ENCODE measurements at places on chromosomes 13 and 19. TPM values are rescaled to one million over a fixed set of nuclear protein-coding genes. Genes with fewer than 3 reads are reported as not detected.
A peak's percentile ranks its signal among the peaks of the same experiment; 100 is the strongest.

DNA sequence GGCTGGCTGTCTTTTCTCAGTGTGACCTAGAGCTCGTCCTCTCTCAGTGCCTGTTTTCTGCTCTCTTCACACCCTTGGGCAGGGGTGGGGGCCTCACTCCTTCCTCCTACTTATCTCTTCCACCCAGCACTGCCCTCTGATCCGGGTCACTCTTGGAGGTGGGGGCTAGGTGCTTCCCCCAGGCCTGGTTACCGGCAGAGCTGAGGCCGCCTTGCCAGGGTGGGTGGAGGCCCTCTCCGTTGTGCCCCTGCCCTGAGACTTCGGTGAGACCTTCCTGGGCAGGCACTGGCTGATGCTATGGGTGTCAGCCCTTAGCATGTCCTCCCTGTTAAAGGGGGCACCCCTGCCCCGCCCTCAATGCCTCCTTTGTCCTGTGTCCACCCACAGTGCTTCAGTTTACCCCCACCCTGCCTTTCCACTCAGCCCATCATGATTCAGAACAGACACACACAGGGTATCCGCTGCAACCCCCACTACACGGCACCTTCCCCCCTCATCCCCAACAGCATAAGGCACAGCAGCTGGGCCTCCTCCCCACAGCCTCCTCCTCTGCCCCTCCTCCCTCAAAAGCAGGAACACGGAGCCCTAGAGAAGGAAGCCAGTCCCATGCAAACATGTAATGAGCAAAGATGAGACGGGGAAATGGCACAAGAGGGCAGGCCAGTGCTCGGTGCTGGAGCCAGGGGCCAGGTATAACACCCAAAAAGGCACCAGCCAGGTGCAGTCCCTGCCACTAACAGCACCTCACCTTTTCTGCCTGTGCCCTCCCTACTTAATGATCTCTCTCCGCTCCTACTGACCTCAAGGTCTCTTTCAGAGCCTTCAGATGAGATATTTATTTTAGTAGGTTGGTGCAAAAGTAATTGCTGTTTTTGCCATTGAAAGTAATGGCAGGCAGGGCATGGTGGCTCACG, 9.8 kb downstream of the ZGLP1 start:
- H3K36me3 ChIP-seq, result no peaks in the 10 kb centered on the region
- H3K27ac ChIP-seq, result no peak overlapping the region
- H3K4me3 ChIP-seq, result no peak overlapping the region
- peaks cover 9% of the 10 kb centered on the region for H3K4me1 ChIP-seq
- H3K27me3 ChIP-seq, result peaks cover 21% of the 10 kb centered on the region

Gene IGFL1
- not detected for total RNA-seq

Gene PPM1N
- total RNA-seq, result 0.40 TPM

Gene NPHS1
- 0.36 TPM for total RNA-seq

GRCh38 chr19:36514012-36514612, 14.0 kb downstream of the ZNF260 start:
- no peaks in the 10 kb centered on the region for H3K4me1 ChIP-seq
- no peak for DNase-seq
- H3K27me3 ChIP-seq, result no peaks in the 10 kb centered on the region
- H3K27ac ChIP-seq, result no peak overlapping the region
- no peak overlapping the region for H3K4me3 ChIP-seq

DNA sequence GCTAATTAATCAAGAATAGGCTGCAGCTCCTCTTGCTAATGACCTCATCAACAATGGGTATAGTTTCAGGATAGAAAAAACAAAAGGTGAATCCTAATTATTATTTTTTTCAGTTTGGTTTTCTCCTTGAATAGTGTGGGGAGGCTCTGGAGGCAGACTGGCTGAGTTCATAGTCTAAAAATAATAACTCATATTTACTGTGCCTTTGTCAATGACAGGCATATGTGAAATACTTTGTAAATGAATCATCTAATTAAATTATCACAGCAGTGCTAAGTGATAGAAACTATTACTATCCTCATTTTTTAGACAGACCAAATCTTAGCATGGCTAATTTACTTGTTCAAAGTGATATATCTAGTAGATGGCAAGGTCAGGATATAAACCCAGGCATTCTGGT, 1261.0 kb upstream of the SLC10A2 start:
- no peaks in the 10 kb centered on the region for H3K4me1 ChIP-seq
- no peak overlapping the region for H3K27ac ChIP-seq
- no peaks in the 10 kb centered on the region for H3K27me3 ChIP-seq
- no peak overlapping the region for H3K4me3 ChIP-seq

- no peaks in the 10 kb centered on the region for H3K36me3 ChIP-seq
- no peak overlapping the region for H3K27ac ChIP-seq
- DNase-seq, result no peak
- H3K4me3 ChIP-seq, result no peak overlapping the region
Measured at GRCh38 chr13:112978561-112979405, 9.8 kb downstream of the MCF2L start.

DNA sequence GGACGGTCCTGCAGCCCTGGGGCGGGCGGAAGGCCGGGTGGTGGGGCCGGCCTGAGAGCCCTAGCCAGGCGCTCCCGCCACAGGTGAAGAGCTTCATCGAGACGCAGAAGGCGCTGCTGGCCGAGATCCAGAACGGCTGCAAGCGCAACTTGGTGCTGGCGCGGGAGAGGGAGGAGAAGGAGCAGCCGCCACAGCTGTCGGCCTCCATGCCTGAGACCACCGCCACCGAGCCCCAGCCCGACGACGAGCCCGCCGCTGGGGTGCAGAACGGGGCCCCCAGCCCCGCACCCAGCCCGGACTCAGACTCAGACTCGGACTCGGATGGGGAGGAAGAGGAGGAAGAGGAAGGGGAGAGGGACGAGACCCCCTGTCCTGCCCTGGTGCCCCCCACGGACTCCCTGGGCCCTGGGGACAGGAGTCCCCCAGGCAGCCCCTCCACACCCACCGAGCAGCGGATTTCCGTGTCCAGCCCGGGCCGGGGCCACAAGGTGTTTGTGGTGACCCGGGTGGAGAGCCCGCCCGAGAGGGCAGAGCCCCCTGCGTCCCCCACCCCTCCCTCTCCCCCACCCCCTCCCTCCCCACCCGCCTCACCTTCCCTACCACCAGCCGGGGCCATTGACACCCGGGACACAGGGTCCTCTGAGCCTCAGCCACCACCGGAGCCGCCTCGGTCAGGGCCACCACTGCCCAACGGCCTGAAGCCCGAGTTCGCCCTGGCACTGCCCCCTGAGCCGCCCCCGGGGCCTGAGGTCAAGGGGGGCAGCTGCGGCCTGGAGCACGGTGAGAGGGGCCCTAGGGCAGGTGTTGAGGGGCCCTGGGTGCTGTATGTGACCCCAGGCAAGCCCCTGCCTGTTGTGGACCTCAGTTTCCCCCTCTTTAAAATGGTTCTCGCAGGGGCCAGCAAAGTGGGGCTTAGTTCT, 15.3 kb downstream of the NKPD1 start:
- H3K36me3 ChIP-seq, result no peaks in the 10 kb centered on the region
- DNase-seq, result no peak
- no peak overlapping the region for H3K4me3 ChIP-seq
- H3K4me1 ChIP-seq, result no peaks in the 10 kb centered on the region
- H3K27ac ChIP-seq, result no peak overlapping the region

Gene KIR3DL2
- total RNA-seq, result not detected

DNA sequence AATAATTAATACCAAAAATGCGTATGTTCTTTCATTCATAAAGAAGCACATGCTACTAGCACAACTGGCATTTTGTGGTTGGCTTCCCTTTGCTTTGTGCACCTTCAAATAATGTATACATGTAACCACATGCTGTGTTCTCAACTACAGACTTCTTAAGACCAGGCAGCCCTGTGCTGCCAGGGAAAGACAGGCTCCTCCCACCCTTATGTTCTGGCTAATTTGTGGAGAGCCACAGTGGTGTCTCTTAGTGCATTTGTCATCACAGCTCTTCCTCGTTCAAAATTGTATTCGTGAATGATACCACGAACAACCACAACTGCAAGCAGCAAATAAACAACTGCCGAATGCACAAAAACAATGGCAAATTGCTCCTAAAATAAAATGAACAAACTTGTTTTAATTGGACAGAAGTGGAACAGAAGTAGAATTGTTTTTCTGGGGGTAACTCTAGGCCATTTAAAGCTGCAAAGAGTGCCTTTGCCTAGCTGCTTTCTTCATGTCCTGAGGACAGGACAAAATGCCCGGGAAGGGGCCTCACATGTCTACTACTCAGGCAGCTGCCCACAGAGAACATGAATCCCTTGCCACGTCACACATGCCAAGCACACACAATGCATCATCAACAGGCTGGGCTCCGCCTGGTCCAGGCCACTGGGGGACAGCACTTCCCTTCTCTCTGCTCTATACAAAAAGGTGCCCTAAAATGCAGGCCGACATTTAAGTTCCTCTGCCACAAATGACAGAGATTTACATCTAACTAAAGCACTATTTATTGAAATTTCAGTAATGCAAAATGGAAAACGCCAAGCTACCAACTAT, 21.7 kb downstream of the IRS2 start:
- H3K36me3 ChIP-seq, result peaks cover 4% of the 10 kb centered on the region
- no peak overlapping the region for H3K27ac ChIP-seq
- H3K4me1 ChIP-seq, result no peaks in the 10 kb centered on the region
- no peaks in the 10 kb centered on the region for H3K27me3 ChIP-seq
- DNase-seq, result no peak

Gene PPP1R37
- 28.1 TPM for total RNA-seq

DNA sequence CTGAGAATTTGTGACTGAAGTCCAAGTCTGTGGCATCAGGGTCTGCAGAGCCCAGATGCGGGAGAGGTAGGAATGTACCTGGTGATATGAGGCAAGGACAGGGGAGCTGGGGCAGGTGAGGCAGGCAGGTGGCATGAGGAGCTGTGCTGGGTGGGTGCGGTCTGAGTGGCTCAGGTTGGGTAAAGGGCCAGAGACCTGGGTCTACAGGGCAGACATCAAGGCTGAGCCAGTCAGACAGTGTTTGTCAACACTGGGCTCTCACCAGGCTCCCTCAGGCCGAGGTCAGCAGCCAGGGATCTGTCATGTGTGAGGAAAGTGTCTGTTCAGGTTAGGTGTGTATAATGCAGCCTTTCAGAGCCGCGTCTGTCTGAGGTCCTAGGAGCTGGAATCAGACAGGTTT, 18.6 kb downstream of the GPI start:
- H3K4me1 ChIP-seq, result no peaks in the 10 kb centered on the region
- no peak for DNase-seq
- H3K27ac ChIP-seq, result no peak overlapping the region
- H3K27me3 ChIP-seq, result no peaks in the 10 kb centered on the region
- H3K4me3 ChIP-seq, result no peak overlapping the region
- no peaks in the 10 kb centered on the region for H3K36me3 ChIP-seq

Gene SULT2A1
- 188 TPM for total RNA-seq

DNA sequence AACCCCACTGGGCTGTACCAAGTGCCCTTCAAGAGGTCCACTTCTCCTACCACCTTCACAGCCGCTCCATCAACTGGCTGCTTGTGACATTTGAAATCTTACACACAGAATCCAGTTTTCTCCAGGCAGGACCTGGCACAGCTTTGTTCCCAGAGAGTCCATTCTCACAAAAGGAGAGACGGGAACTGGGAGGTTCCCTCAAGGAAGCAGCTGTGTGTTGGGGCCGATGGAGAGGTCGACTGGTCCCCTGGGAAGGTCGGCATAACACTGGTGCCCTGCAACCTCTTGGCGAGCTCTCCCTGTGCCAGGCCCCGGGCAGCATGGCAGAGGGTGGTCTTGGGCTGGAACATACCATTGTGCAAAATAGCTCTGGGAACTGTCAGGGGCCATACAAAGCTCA, 21.5 kb downstream of the ELL start:
- DNase-seq, result no peak
- no peaks in the 10 kb centered on the region for H3K27me3 ChIP-seq
- H3K27ac ChIP-seq, result no peak overlapping the region
- peaks cover 28% of the 10 kb centered on the region for H3K4me1 ChIP-seq
- H3K36me3 ChIP-seq, result no peaks in the 10 kb centered on the region
- no peak overlapping the region for H3K4me3 ChIP-seq

DNA sequence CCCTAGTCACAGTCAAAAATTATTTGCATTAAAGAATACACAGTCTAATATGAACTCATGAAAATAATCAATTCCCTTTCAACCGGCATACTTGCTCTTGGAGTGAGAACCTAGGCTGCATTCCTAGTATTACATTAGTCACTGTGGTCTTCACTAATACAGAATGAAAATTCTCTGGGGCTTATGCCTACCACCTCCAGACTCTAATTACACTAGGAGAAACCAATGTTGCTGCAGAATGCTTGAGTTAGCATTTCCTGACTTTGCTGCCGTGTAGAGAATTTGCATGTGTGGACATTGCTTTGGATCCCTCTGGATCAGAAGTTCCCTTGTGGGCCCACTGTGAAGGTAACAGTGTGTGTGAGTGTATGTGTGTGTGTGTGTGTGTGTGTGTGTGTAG, 87.8 kb downstream of the CCNA1 start:
- H3K4me1 ChIP-seq, result no peaks in the 10 kb centered on the region
- H3K4me3 ChIP-seq, result no peak overlapping the region
- DNase-seq, result no peak
- H3K27me3 ChIP-seq, result no peaks in the 10 kb centered on the region
- H3K27ac ChIP-seq, result no peak overlapping the region

GRCh38 chr13:31115616-31116015, 46.1 kb downstream of the HSPH1 start:
- H3K27me3 ChIP-seq, result no peaks in the 10 kb centered on the region
- peak overlapping the region; percentile 31 for H3K27ac ChIP-seq
- no peaks in the 10 kb centered on the region for H3K4me1 ChIP-seq
- no peaks in the 10 kb centered on the region for H3K36me3 ChIP-seq
- H3K4me3 ChIP-seq, result no peak overlapping the region

DNA sequence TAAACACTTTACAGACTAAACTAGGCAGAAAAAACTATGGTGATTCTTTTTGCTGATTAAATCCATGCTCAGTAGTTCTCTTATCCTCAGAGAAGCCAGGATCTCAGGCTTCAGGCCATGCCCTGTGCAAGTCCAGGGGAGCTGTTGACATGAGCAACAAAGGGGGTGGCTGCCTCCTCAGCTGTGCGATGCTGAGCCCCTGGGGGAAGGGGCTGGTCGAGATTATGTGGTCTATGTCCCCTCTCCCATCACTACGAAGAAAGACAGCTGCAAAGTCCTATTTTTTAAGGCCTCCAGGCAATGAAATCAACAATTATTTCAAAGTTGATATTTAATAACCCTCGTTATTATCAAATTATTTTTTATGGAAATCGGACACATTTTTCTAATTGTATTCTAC, 37.0 kb downstream of the IRS2 start:
- no peaks in the 10 kb centered on the region for H3K27me3 ChIP-seq
- no peak for DNase-seq
- H3K36me3 ChIP-seq, result peaks cover 4% of the 10 kb centered on the region
- no peak overlapping the region for H3K4me3 ChIP-seq
- H3K27ac ChIP-seq, result no peak overlapping the region
- peaks cover 4% of the 10 kb centered on the region for H3K4me1 ChIP-seq

Gene TEX101
- total RNA-seq, result not detected

Gene KMT5C
- total RNA-seq, result 13.6 TPM

- H3K27ac ChIP-seq, result no peak overlapping the region
- H3K36me3 ChIP-seq, result no peaks in the 10 kb centered on the region
- no peaks in the 10 kb centered on the region for H3K27me3 ChIP-seq
- no peak overlapping the region for H3K4me3 ChIP-seq
- DNase-seq, result no peak
Measured at GRCh38 chr13:112486386-112487126, 101.4 kb downstream of the TUBGCP3 start.

- no peaks in the 10 kb centered on the region for H3K27me3 ChIP-seq
- no peaks in the 10 kb centered on the region for H3K36me3 ChIP-seq
- DNase-seq, result no peak
- H3K27ac ChIP-seq, result no peak within 1 kb of the TSS
Measured at GRCh38 chr19:32719611-32720059, at the start of gene TDRD12. TSS of gene TDRD12 (plus strand) at chr19:32719767. CDS start at chr19:32720073, 306 bp downstream.

GRCh38 chr19:57978586-57979289, 4.4 kb upstream of the C19orf18 start:
- no peaks in the 10 kb centered on the region for H3K4me1 ChIP-seq
- no peak overlapping the region for H3K27ac ChIP-seq
- no peak for DNase-seq
- H3K27me3 ChIP-seq, result no peaks in the 10 kb centered on the region
- H3K4me3 ChIP-seq, result peak overlapping the region; percentile 23

Measured in hepatocyte (in vitro differentiated cells).